Stimulated activated CD4-positive, alpha-beta T cell treated with anti-CD3 and anti-CD28 coated beads, Interleukin-1b, Interleukin-23, amount 100 ng/mL, for 1 hour (primary cell): ENCODE measurements at places on chromosomes 12 and 14.

DNA sequence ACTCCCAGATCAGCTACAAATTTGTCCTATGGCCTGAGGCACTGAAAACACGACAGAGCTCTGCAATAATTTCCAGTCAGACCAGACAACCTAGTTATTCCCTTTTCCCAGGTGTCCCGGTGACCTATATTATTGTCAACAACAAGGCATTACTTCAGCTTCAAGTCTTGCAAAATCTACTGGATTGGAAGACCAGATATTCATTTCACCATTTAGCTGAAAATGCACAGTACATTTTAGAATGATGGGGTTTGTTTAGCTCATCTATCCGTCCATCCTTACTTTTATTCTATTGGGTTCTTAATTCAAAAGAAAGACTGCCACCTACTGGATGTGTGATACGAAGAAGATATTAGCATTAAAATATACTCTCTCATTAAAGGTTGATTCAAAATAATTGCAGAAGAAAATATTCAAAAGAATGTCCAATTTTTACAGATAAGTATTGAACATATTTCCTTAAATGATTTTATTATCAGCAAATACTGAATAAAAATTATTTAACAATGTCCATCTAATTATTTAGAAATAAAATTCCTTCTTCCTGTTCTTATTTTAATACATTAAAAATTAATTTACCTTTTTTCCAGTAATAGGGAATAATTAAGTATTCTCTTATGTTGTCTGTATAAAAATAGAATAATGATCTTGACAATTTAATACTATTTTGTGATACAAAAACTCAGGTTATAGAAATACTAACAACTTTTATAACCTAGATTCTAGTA is 244.9 kb upstream of the LRIG3 start:
- DNase-seq = no peak

GRCh38 chr14:22623047-22623446 is 21.1 kb downstream of the OR6J1 start:
- no peak for DNase-seq

DNA sequence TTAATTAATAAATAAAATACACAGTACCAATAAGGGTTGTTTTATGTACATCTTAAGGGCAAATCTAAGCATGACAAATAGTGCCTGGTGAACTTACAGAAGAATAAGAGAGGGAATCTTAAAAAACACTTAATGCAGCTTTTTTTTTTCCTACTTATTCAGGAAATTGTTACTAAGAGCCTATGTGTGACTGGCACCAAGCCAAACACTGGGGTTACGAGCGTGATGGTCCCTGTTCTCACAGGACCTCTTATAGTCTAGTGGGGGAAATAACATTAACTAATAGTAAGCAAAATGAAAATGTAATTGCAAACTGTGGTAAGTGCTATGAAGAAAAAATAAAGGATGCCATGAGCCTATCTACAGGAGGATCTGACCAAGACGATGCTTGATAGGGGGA is 53.6 kb downstream of the RTN1 start:
- no peak for DNase-seq

- no peak for DNase-seq
These were observed 57.6 kb downstream of the SSPN start for GRCh38 chr12:26252946-26253345.

GRCh38 chr12:58425481-58426392 is 484.4 kb downstream of the ATP23 start:
- DNase-seq = no peak

GRCh38 chr12:116642106-116642505 is 82.9 kb downstream of the MAP1LC3B2 start:
- no peak for DNase-seq

DNA sequence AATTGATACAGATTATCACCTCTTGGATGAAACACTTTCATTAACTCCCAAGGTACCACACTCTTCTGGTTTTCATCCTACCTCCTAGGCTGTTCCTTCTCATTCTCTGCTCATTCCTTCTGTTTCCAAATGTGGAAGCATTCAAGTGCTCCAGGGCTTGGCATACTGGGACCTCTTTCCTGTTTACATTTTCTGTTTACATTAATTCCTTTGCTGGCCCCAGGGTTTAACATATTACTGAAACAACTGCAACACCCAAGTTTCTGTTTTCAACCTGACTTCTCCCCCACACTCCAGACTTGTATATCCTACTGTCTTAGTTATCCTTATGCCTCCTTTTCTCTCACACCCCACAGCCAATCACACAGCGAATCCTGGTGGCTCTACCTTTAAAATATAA is 386.3 kb upstream of the GARIN6 start:
- DNase-seq = no peak

DNA sequence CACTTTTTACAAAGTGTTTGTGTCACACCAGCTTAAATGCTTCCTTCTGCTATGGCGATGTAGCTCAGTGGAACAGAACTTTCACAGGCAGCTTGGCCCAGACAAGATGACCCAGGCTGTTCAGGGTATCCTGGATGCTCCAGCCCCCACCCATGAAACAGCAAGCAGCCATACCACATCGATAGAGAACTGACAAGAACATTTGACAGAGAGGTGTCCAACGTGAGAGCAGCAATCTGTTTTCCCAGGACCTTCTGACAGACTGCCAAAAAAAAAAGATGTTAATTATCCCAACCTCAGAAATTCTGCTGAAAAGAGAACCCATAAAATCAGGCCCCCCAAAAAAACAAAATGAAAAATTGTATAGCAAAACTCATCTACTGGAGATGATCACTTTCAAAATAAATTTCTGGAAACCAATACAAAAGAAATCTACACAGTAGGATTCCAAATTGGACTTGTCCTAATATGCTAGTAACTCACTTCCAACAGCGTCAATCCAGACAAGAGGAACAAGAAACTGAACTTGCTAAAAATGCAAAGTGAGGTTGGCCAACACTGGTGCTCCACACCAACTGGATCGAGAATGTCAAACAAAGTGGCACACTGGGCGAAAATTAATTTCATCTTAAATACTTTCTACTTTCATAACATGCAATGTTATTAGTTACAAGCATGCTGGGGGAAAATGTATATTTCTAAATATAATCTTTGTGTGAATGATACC is 118.8 kb downstream of the DPF3 start:
- no peak for DNase-seq

GRCh38 chr12:53829130-53829819 is 77.5 kb upstream of the CISTR start:
- no peak for DNase-seq

- DNase-seq = no peak
These were observed 25.9 kb upstream of the BMP4 start for GRCh38 chr14:53982546-53982945.

- DNase-seq = no peak
These were observed 186.2 kb downstream of the NRXN3 start for GRCh38 chr14:78356391-78356790.

DNA sequence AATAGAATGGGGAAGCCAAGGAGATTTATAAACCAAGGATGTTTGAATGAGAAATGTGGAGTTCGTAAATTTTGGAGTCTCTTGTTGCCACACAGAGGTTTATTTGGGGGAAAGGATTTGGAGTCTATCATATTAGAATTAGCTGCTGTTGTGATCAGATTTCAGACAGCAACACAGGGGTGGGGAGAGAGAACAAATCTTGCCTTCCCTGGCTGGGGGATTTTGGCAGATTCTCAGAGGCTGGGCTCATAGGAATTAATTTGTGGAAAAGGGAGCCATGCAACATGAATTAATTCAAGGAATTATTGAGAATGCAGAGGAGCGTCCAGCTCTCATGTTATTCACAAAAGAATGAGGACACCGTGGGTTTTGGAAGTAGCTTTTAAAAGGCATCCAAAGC is 73.9 kb upstream of the PRMT8 start:
- DNase-seq = no peak

- no peak for DNase-seq
These were observed 274.9 kb upstream of the NOVA1 start for GRCh38 chr14:26872515-26873361.

DNA sequence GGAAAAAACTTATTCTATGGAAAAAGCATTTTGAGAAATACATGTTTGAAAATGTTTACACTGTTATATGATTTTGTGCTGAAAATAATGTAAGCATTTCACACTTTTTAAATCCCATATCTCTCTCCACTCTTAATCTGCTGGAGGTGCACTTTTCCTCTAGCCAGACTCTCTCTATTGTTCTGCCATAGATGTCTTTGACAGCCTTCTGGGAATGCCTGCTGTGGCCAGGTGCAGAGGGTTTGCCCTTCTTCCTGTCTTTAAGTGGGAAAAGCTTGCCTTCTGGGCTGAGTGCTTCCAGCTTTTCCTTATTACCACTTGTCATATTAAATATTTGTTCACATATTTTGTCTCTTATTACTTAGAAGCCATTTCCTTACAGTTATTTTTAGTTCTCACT is 60.1 kb upstream of the PPM1H start:
- DNase-seq = no peak

GRCh38 chr12:106794369-106794768 is 19.9 kb downstream of the RIC8B start:
- no peak for DNase-seq

DNA sequence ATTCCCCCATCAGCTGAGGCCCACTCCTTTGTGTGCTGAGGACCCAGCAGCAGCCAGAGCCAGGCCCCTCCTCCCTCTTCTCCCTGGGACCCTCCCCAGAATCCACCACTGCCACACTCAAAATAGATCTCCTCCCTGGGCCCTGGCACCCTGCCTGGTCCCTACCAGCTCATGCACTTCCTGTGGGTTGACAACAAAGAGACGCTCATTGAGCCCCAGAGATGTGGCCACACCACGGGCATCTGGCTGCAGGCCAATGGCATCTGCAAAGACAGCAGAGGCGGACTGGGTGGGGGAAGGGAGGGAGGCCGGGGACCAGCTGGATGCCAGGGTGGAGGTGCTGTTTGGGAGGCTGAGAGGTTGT is 16.0 kb upstream of the ENDOU start:
- peak; percentile 31 for DNase-seq

- DNase-seq = peak; percentile 22
These were observed 27.4 kb upstream of the GUCY2C start for GRCh38 chr12:14723763-14724162.

GRCh38 chr12:97404543-97404942 is 58.1 kb upstream of the RMST start:
- DNase-seq = no peak

- DNase-seq = no peak
These were observed 247.9 kb downstream of the NELL2 start for GRCh38 chr12:44628180-44628579.

GRCh38 chr14:61614693-61615092 is 80.6 kb upstream of the HIF1A start:
- no peak for DNase-seq

DNA sequence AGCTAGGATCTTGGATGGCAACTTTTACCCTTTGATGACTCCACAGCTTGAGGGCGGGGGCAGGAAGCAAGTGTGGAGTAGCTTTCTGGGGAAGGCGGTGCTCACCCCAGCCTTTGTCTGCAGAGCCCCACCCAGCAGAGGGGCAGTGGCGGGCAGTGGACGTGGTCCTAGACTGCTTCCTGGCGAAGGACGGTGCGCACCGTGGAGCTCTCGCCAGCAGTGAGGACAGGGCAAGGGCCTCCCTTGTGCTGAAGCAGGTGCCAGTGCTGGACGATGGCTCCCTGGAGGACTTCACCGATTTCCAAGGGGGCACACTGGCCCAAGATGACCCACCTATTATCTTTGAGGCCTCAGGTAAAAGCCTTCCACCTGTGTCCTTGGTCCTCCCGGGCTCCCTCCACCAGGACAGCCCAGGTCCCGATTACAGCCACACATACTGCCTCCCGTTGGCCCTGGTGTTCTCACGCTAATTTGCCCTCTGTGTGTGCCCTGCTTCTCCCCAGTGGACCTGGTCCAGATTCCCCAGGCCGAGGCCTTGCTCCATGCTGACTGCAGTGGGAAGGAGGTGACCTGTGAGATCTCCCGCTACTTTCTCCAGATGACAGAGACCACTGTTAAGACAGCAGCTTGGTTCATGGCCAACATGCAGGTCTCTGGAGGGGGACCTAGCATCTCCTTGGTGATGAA is 1.2 kb downstream of the TAPBPL start:
- DNase-seq = no peak

DNA sequence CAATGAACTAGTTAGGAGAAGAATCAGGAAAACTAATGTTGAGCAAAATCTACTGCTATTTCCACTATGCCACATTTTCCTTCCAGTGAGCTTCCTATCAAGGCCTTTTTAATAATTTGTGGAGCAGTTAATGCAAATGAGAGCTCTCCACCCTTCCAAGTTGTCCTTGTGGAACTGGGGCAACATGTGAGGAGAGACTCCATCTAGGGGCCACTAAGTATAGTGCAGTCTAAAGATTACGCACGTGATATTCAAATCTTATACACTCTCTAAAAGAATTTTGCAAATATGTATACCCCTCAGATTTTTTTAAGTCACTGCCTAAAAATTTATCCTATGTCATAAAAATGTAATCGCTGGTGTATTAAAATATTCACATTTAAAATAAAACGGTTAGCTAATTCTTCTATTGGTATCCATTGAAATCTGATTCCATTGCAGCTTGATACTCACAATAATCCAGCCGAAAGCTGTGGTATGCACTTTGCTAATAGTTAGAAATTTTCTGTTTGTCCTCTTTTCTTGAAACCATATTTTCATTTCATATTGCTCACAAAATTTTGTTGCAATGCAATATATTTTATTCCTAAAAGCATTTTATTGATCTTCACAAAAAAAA is 100.1 kb downstream of the PAH start:
- DNase-seq = no peak

- no peak for DNase-seq
These were observed 52.9 kb downstream of the APOBEC1 start for GRCh38 chr12:7612851-7613250.

DNA sequence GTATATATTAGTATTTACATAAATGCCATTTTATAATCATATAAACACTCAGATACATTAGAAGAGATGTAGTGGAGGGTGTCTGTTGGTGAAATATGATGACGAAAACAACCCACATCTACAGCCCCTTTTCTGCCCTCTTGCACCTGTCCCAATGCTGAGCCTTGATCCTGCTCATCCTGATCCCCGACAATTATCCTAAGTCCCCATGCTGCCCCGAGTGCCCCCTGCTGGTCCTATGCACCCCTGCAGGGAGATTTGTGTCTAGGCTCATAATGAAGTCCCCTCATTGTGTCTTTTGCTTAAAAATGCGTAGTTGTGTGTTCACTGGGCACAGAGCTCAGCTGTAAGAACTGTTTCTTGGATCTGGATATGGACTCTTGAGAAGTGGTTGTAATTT is 554.5 kb downstream of the TMEM121 start:
- DNase-seq = no peak

- no peak for DNase-seq
These were observed 5.6 kb downstream of the RBP5 start for GRCh38 chr12:7122811-7123769.
